ENCODE measurements at places on chromosomes 3 and 15.

DNA sequence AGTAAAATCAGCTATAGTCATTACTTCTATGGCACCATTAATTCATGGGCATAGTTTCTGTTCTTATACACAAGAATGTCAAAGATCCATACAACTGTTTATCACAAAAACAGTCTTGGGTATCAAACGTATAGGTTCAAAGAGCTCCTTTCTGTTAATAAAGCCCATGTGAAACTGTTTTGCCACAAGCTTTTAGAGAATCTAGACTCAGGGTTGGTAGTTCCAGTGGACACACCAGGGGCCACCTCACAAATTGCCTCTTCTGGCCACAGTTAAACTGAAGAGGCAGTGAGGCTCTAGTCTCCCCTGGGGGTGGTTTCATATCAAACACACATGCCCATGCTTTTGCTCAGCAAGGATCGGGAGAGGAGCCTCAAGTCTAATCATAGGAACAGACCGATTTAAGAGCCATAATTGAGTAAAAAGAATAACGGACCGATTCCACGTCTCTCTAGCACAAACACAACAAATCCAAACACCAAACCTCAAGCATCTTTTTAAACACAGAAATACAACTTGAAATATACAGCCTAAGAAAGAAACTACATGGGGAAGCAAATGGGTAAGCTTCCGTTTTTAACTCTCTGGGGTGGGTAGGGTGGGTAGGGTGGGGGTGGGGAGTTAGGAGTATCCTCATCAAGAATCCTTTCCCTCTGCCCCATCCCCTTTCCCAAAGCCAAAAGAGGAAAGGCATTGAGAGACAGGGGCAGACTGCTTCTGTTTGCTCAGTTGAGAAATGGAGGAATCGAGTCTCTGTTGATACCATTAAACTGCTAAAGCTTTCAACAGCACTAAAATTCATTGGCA lies 443.3 kb downstream of the MAGI1 start:
- DNase-seq: no peak

GRCh38 chr3:108590460-108590859 lies 938 bp downstream of the DZIP3 start:
- DNase-seq: no peak

DNA sequence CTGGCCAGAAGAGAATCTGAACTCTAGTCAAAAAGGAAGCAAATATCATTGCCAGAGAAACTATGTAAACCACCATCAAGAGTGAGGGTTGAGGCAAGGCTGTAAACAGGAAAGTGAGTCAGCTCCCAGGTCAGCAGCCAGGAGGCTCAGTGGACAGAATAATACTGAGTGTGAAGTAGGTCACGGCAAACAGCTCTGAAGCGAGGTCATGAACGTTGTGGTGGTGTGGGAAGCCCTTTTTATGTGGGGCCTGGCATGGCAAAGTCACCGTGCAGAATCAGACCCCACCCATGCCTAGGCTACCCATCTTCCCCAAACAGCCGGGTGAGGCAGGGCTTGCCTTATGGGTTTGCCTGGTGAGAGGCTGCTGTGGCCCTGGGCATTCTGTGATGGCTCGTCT lies 43.9 kb downstream of the THBS1 start:
- peak; percentile 87 for DNase-seq

DNA sequence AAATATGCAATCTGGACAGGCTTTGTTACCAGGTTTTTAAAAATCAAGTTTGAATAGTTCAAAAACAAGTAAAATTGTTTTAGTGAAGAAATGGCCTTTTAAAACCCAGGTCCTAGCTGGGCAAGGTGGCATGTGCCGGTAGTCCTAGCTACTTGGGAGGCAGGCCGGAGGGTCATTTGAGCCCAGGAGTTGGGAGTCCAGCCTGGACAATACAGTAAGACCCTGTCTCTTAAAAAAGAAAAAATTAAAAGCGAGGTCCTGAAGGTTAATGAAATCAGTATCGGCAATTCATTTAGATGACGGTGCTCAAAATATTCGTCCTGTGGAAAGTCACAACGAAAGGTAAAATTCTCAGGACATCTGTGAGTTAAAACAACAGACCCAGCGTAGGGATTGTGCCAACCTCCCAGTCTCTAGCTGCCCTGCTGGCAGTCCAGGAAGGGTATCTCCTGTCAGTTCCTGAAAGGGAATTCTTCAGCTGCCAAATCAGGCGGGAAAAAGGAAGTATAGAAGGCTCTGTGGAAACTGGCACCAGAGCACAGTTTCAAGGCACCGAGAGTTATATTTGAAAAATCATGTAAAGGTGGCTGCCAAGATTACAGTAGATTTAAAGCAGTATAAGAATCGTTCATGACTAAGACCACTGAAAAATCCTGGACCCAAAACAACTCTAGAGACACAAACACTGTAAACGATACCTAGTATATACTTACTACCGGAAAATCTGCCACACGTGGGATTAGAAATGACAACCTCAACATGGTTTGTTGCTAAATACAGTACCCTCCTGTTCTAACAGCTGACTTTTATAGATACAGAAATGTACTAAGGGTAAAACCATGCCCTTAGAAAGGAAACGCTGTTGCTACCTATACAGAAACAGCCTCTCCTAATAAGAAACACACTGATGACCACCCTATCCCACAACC lies 1.2 kb upstream of the ABHD17C start:
- peak; percentile 13 for DNase-seq

All from MCF 10A (cell line).